IMR-90 (cell line): ENCODE measurements at places on chromosomes 16 and 17.

- DNase-seq = peak; percentile 49
These were observed 11.4 kb downstream of the CFAP97D1 start for GRCh38 chr17:43791589-43791988.

- peak; percentile 46 for DNase-seq
These were observed 1.8 kb downstream of the MAP3K14 start for GRCh38 chr17:45314741-45315647.

- peak; percentile 88 for DNase-seq
These were observed 299.7 kb downstream of the C16orf95 start for GRCh38 chr16:87017371-87018012.

GRCh38 chr16:48121276-48121675 is 34.5 kb downstream of the ABCC12 start:
- DNase-seq = no peak

GRCh38 chr17:75086496-75087181 is 1.1 kb upstream of the SLC16A5 start:
- DNase-seq = no peak

- DNase-seq = peak; percentile 70
These were observed 3.7 kb upstream of the ERN1 start for GRCh38 chr17:64133546-64134215.

GRCh38 chr17:75205793-75206163 is 299 bp downstream of the NUP85 start:
- DNase-seq = no peak

- no peak for DNase-seq
These were observed 158.4 kb upstream of the IRX3 start for GRCh38 chr16:54444851-54445458.

- DNase-seq = no peak
These were observed 10.4 kb downstream of the GPRC5C start for GRCh38 chr17:74442291-74442669.

- no peak for DNase-seq
These were observed 3.2 kb downstream of the ZSCAN10 start for GRCh38 chr16:3095869-3096268.

GRCh38 chr16:23374721-23375510 is 72.8 kb downstream of the SCNN1B start:
- no peak for DNase-seq

DNA sequence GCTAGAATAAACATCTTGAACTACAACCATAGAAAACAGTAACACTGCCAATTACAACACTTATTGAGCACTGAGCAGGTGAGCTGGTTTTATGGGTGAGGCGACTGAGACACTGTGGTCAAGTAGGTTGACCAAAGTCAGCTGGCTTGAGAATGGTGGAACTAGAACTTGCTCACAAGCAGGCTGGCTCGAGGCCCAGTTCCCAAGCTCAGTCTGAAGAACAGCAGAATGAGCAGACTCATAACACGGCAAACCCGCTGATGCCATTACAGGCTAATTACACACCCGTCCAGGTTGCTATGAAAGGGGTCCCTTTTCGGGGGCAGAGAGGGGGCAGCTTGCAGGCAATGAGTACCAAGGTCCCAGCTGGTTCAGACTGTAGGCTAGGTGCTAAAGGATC is 6.5 kb downstream of the ZZEF1 start:
- peak; percentile 37 for DNase-seq

GRCh38 chr17:79294459-79295071 is 219.9 kb downstream of the ENGASE start:
- DNase-seq = peak; percentile 29

DNA sequence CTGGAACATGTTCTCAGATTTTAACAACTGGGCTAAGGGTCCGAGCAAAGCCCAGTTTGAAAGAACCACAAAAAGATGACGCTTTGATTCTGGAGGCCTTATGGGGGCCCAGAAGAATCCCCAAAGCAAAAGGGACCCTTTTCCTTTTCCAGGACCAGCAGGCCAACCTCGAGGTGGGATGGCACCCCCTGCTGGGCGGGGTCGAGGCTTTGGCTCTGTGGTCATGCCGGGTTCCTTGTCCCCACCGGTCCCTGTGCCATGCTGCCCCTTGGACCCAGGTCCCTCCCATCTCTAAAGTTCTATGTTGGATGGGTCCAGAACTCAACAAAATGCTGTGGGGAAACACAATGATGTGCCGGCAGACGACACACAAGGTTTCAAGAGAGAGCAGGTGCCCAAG is 30.9 kb downstream of the TMEM204 start:
- no peak for DNase-seq

GRCh38 chr16:87576171-87576570 is 26.1 kb upstream of the JPH3 start:
- DNase-seq = no peak

GRCh38 chr17:41779954-41780353 is 6.6 kb downstream of the JUP start:
- no peak for DNase-seq

DNA sequence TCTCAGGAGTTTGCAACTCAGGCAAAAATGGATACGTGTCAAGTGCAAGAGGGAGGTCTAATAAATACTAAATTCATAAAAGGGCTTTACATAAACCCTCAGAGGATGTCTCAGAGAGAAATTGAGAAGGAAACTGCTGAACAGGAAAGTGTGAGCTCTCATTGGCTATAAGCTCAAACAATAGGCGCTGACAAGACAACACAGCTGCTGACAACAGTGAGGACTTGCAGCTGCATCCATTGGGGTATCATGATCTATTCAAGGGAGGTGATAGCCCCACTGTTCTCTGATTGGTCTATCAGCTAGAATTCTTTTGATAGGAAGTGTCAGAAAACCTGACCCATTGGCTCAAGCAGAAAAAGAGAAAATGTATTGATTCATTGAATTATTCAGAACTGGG is 187.2 kb downstream of the CBLN1 start:
- no peak for DNase-seq

- no peak for DNase-seq
These were observed 56.3 kb downstream of the MRM3 start for GRCh38 chr17:838486-838885.

GRCh38 chr17:67481808-67482207 is 104.7 kb downstream of the PITPNC1 start:
- DNase-seq = peak; percentile 57
